ENCODE measurements at places on chromosomes 5 and 9.

- no peak for DNase-seq
These were observed 17.9 kb downstream of the SLC1A3 start for GRCh38 chr5:36624277-36624676.

DNA sequence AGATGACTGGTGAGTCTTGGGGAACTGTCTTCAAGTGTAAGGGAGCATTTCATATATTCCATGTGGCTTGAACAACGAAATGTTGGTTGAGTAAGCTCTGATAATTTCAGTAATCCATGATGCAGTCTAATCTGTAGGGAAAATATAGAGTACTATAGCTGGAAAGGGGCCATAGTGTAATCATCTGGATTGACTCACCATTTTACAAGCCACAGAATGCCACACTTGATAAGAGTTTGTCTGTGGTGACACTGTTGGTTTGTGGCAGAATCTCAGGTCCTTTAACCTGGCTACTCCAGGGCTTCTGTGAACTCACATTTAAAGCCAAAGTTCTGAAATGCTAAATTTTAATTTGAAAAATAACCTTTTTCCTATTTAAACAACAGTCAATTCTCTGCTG lies 16.3 kb upstream of the MAML1 start:
- no peak for DNase-seq

DNA sequence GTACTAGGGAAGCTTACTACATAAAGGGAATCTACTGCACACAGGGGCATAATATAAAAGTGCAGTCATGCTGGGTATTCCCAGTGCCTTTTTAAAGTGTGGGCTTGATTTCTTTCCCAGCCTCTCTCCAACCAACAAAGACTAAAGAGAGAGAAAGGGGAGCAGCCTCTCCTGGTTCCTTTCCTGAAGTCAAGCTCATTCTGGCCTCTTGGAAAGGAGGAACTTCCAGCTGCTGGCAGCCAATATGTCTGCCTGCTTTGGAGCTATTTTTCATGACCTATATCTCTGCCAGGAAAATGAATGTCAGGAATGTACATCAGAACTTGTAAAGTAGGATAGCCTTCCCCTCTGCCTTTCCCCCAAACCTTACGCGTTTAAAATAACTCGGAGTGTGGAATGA lies 57.1 kb downstream of the RAB3C start:
- DNase-seq: no peak

GRCh38 chr9:134811673-134812342 lies 68.8 kb upstream of the FCN2 start:
- DNase-seq: no peak

GRCh38 chr9:11204521-11204920 lies 591.7 kb upstream of the PTPRD start:
- no peak for DNase-seq

- DNase-seq: no peak
These were observed 154.9 kb downstream of the OLFM1 start for GRCh38 chr9:135242406-135242805.

Measured in T-helper 2 cell treated with Interferon-gamma antibody and Interleukin-4, amounts not matched to agents 5 μg/mL and 100 μg/mL, for 36 hours (primary cell).